ENCODE measurements at places on chromosomes 12 and 14. TPM values are rescaled to one million over a fixed set of nuclear protein-coding genes. Genes with fewer than 3 reads are reported as not detected.

Gene DDHD1
- 41.5 TPM for total RNA-seq

Gene CINP
- 52.2 TPM for total RNA-seq

Gene LRTM2
- total RNA-seq = not detected

Gene PTPRB
- total RNA-seq = not detected

Gene C14orf132
- total RNA-seq = 1.6 TPM

Gene RNASE4
- total RNA-seq = 1.0 TPM

Gene ABCD4
- 46.0 TPM for total RNA-seq

Gene AKAP6
- 1.4 TPM for total RNA-seq

Gene MGAT2
- total RNA-seq = 30.2 TPM

Gene BIN2
- 39.5 TPM for total RNA-seq

- DNase-seq = no peak
These were observed 7.4 kb upstream of the KRT2 start for GRCh38 chr12:52659395-52659794.

DNA sequence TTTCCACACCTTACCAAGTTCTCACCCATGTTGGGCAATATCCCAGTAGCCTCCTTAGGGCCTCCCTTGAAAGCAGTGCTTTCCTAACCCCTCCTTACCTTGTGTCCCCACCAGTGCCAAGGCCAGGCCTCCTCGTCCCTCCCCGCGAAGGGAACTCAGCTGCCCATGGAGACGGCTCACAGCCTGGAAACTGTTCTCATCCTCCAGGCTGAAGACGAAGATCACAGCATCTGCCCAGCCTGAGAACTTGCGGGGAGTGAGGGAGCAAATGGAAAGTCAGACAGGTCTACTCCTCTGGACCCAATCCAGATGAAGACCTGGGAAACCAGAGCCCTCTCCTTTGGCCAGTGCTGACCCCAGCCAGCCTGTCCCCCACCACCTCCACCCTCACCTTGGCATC, 4.6 kb downstream of the AGAP2 start:
- no peak for DNase-seq

DNA sequence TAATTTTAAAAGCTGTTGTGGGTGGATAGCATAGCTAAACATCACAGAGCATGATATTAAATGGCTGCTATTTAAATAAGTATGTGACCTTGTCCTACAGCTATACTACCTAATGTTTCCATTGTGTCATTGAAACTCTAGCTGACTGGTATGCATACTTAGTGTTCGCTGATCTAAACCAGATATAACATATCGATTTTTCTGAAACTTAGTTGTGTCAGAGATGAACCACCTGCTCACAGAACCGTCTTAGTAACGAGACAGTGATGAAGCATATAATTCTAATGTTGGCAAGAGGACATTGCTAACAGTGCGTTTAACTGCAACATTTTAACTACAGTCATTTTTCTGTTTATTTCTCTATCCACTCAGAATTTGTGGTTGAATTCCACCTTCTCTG, 36.1 kb upstream of the NUAK1 start:
- no peak for DNase-seq

DNA sequence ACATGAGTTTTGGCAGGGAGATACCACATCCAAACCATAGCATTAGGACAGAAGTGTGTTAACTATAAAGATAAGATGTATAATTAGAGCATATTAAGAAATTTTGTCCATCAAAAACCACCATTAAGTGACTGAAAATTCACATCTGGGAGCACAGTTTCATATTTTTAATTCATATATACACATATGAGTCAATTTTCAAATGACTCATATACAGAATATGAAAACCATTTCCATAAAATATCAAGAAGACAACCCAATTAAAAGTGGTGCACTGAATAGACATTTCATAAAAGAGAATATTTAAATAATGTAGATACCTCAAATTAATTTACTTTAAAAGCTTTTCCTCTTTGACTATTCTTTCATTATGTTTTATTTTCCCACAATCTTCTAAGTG, 25.3 kb downstream of the MUCL1 start:
- no peak for DNase-seq

- no peak for DNase-seq
These were observed 135.9 kb upstream of the MDM1 start for GRCh38 chr12:68468036-68468435.

- DNase-seq = no peak
These were observed 4.4 kb downstream of the BDKRB1 start for GRCh38 chr14:96260341-96260821.

DNA sequence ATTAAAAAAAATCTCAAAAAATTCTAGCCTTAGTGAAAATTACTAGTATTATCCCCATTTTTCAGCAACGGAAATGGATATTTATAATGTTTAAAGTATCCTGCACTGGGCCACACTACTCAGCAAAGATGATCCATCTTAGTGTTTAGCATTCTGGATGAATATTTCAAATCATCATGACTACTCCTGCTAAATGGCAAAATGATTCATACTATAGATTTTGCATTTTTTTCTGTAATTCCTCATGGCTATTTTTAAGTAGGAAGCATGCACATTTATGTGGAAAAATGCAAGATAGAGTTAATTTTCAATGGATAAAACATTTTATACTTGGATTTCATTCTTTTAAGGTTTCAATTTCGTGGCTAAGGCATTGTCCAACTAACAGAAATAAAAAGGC, 59.6 kb downstream of the LRFN5 start:
- DNase-seq = no peak

DNA sequence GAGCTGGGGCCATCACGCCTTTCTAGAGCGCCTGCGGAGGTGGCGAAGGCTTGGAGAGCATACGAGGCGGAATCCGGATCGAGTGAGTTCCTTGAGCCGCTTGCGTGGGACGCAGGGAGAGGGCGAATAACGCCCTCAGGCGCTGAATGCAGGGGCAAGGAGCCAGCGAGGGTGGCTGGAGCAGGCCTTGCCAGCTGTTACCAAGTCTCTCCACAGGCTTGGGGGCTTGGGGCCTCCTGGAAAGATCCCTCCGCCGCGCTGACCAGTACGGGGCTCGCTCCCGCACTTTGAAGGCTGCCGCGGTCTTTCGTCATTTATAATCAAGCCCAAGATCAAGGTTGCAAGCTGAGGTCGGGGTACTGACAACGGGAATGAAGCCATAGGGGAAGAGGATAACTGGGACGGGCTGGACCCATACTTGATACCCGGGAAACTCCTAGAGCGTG, 1.2 kb downstream of the FLRT2 start:
- DNase-seq = no peak

DNA sequence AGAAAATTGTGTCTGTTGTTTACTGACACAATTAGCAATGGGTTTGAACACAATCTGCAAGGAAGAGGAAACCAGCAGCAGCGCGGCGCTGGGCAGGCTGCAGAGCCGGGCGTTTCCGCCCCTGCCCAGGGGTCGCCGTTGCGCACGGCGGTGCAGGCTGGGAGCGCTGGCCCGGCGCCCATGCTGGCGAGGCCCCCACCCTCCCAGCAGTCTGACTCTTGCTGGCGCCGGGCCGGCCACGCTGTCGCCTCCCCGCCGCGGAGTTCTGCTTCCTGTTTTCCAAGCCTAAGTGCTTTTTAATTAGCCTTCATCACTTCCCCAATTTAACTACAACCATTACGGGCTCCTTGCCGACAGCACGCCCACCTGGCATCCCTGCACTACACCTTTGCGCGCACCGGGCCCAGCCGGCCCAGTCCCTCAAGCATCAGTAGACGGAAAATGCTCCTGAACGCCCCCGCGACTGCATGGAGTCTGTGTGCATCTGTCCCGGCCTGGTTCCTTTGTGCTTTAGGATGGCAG, 212.1 kb downstream of the GXYLT1 start:
- peak; percentile 29 for DNase-seq

GRCh38 chr14:30957813-30958370, 67.6 kb upstream of the AP4S1 start:
- no peak for DNase-seq

GRCh38 chr14:105076805-105077648, 11.8 kb upstream of the GPR132 start:
- DNase-seq = peak; percentile 48

- DNase-seq = no peak
These were observed 723.4 kb upstream of the MDGA2 start for GRCh38 chr14:48398675-48399282.

GRCh38 chr14:22847661-22848341, 11.4 kb downstream of the MMP14 start:
- DNase-seq = no peak

- no peak for DNase-seq
These were observed 35.6 kb downstream of the RASSF8 start for GRCh38 chr12:25993901-25994651.

DNA sequence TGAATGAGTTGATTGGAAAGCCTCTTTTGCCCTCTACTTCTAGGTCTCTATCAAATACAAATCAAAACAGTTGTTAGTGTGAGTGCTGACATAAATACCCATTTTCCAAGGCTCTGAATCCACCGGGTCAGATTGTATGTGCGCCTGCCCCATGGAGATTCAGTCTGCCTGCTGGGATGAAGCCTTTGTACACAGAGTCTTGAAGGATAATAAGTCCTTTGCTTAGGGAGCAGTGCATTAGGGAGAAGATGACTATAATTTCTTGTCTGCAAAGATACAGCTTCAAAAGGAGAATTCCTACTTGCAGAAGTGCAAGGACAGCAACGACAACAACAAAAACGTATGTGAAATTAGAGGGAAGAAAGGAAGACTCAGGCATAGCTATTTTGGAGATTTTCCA, 90.3 kb upstream of the VRK1 start:
- DNase-seq = no peak

DNA sequence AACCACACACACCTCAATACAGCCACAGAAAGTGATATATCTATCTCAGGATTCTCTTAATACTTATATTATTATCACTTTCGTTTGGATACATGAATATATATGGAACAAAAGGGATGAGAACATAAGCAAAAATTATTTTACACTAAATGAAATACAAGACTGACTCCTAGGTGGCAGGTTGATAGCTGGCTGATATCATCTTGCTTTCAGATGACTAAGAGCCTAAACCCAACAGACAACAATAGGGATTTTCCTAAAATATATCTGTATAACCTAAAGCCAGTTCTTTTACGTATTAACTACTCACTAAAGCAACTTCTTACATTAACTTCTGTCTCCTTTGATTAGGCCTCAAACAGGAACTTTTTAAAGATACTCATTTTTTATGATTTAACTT, 65.1 kb downstream of the BAZ1A start:
- DNase-seq = no peak

DNA sequence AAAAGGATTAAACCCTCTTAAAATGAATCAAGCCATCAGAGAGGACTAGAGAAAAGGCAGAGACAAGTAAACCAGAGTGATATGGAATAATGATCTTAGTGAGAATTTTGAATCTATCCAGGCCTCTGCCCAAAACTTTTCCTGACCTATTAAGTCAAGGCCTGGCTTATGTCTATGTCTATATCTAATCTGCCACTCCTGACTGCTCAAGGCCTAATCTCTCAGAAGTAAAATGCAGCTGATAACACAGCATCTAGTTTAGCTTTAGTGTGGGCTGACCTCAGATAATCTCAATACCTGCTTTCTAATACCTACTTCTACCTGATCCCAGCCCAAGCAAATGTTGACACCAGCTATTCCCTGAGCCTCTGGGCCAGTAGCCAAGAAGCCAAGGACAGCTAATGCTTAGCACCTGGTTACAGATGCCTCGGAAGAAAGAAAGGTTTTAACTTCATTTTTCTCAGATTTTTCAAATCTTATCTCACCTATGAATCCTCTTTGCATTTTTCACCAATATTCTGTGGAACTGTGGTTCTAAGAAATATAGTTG, 1472.5 kb upstream of the SEL1L start:
- no peak for DNase-seq

DNA sequence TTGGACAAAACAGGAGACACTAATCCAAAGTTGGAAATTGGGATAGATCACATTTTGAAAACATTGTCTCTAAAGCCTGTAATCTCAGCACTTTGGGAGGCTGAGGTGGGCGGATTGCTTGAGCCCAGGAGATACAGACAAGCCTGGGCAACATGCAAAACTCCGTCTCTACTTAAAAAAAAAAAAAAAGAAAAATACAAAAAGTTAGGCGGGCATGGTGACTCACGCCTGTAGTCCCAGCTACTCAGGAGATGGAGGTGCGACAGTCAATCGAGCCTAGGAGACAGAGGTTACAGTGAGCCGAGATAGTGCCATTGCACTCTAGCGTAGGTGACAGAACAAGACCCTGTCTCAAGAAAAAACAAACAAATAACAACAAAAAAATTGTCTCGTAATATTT, 152.1 kb downstream of the MGAT4C start:
- no peak for DNase-seq
